Anterior cingulate cortex (tissue), 58 donors: ENCODE measurements at places on chromosomes 7 and 10.

GRCh38 chr10:78342827-78343653 lies 309.4 kb downstream of the RPS24 start:
- no peak for DNase-seq

DNA sequence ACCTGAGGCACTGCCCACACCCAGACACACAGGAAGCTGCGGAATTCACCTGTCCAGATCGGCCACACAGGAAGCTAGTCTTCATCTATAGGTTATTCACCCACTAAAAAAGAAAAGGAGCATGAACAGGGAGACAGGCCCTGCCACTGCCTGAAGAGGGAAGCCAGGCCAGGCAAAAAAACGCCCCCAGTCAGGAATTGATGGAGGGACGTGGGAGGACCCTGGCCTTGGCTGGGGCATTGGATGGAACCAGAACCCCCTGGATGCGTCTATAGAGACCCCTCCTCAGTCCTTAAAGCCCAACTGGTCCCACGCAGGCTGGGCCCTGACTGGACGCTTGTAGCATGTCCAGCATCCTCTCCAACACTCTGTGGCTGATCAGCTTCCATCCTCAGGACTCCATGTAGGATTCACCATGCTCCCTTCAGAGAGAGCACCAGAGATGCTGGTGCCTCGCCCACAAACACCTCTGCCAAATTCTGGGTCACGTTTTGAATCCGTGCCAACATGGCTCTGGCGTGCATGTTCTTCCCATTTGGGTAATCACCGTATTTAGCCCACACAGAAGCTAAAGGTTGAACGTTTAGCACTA lies 259.3 kb upstream of the TCERG1L start:
- DNase-seq, result no peak

DNA sequence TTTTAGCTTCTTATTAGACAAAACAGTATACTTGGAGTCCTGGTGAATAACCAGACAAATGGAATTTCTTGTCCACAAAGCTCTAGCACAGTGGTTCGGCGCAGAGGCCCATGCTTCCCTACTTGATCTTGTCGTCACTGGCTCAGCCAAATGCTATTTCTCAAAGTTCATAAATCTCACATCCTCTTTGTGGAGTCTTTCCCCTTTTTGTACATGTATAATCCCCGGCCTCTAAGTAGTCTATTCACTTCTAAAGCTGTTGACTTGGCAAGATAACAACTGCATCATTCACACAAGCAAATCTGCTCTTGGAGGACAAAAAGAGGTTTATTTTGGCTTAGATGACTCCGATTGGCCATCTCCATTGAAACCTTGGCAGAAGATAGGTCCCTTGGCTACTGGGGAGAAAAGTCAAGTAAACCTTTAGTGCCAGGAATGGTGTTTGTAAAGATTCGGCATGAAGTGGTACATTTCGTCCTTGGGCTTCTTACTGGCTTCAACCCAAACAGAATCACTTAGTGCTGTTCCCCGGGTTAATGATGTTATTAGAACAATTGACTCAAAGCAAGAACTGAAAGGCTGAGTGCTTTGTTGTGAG lies 5.1 kb upstream of the AKR1E2 start:
- DNase-seq, result no peak

DNA sequence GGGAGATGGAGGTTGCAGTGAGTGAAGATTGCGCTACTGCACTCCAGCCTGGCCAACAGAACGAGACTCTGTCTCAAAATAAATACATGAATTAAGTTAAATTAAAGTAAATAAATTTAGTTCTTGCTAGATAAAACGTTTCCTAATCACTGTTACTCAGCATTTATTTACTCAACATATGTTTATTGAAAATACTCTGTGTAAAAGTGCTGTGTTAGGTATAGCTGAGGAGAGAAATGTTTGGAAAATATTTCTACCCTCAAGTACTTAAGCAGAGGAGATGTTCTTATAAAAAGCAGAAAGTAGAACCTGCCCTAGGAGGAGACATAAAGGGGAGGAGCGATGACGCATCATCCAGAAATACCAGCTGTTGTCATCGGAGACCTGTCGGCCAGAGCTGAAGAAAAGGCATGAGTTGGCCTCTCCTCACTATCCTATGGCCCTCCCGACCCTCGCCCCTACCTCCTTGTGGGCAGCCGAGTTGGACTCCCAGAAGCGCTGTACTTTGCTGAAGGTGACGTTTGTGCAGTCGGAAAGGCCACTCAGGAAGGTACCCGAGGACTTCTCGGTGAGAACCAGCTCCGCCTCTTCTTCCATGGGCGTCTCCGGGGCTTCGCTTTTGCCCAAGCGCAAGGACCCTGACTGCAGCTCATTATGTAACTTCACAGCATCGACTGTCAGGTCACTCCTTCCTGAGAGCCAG lies 1.1 kb downstream of the RRP12 start:
- DNase-seq, result no peak

DNA sequence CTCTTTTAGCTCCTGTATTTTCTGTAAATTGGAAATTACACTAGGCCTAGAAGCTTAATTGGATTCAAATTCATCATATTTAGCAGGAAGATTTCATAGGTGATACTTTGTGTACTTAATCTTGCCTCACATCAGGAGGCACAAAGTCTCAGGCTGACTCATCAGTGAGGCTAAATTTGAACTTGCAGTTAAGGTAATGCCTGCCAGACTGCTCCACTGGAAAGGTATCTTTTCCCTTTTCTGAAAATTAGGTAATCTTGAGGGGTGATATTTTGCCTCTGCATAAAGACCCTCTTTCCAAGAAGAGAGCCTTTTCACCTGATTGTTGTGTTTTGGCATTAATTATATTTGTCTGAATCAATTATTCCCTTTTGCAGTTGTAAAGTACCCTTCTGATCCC lies 14.6 kb downstream of the PPIA start:
- DNase-seq, result no peak
